Colonic mucosa (tissue), 4 donors: ENCODE measurements at places on chromosomes 13 and 19. TPM values are rescaled to one million over a fixed set of nuclear protein-coding genes. Genes with fewer than 3 reads are reported as not detected.
A peak's percentile ranks its signal among the peaks of the same experiment; 100 is the strongest.

The MLLT1 gene
- total RNA-seq: 26.4 TPM

The PRKCSH gene
- 308 TPM for total RNA-seq

The FFAR1 gene
- total RNA-seq: not detected

The CYP2A7 gene
- not detected for total RNA-seq

The ASF1B gene
- total RNA-seq: 12.9 TPM

GRCh38 chr13:29039212-29039611, 219.1 kb downstream of the MTUS2 start:
- DNase-seq: no peak
- H3K4me3 ChIP-seq: no peak overlapping the region
- H3K27me3 ChIP-seq: no peaks in the 10 kb centered on the region

DNA sequence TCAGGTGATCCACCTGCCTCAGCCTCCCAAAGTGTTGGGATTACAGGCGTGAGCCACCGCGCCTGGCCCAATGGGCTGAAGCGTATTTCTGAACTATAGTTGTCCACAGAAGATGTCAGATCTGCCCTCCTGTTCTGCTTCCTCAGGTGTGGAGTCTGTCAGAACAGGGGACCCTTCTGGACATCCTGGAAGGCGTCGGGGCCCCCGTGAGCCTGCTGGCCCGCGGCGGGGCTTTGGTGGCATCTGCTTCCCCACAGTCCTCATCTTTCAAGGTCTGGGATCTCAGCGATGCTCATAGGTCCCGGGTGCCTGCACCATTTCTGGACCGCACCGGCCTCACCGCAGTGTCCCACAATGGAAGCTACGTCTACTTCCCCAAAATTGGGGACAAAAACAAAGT, 29.5 kb upstream of the SIN3B start:
- no peak for DNase-seq
- H3K36me3 ChIP-seq: no peaks in the 10 kb centered on the region
- H3K4me3 ChIP-seq: no peak overlapping the region
- H3K4me1 ChIP-seq: no peaks in the 10 kb centered on the region

GRCh38 chr19:33063356-33063752, 1.3 kb downstream of the RHPN2 start:
- DNase-seq: peak; percentile 86
- peak overlapping the region; percentile 76 for H3K4me3 ChIP-seq
- H3K27ac ChIP-seq: peak overlapping the region; percentile 75
- no peaks in the 10 kb centered on the region for H3K27me3 ChIP-seq
- H3K4me1 ChIP-seq: peaks cover 6% of the 10 kb centered on the region

GRCh38 chr13:66001140-66001539, 1229.0 kb downstream of the PCDH9 start:
- no peak overlapping the region for H3K27ac ChIP-seq
- no peak overlapping the region for H3K4me3 ChIP-seq
- no peaks in the 10 kb centered on the region for H3K4me1 ChIP-seq
- H3K27me3 ChIP-seq: no peaks in the 10 kb centered on the region
- H3K36me3 ChIP-seq: no peaks in the 10 kb centered on the region

DNA sequence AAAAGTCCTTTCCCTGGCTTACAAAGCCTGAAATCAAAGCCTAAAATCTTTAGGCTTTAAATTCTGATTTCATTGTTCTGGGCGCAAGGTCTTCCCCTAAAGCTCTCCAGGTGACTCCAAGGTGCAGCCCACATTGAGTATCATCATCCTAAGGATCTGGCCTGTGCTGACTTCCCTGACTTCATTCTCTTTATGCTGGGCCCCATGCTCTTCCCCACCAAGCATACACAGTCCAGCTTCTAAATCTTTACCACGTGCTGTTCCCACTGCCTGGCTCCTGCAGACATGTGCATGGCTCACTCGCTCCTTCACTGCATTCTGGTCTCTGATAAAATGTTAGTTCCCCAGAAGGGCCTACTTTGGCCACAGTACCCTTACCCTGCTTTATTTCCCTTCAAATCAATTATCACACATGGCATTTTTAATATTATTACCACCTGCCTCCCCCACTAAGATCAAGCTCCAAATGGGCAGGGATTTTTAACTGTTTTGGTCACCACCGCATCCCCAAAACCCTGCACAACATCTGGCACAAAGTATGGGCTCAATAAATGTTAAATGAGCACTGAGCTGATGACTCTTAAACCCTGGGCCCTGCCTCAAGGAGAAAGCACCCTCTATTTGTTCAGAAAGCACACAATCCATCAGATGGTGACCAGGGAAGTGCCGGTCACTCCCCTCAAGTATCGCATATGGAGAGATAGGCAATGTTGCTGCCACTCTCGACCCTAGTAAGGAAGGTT, 3.3 kb downstream of the FBL start:
- H3K27me3 ChIP-seq: no peaks in the 10 kb centered on the region
- no peak overlapping the region for H3K4me3 ChIP-seq
- H3K36me3 ChIP-seq: no peaks in the 10 kb centered on the region
- no peak overlapping the region for H3K27ac ChIP-seq
- H3K4me1 ChIP-seq: peaks cover 13% of the 10 kb centered on the region

GRCh38 chr13:39768962-39769361, 113.5 kb downstream of the COG6 start:
- no peaks in the 10 kb centered on the region for H3K4me1 ChIP-seq
- H3K4me3 ChIP-seq: no peak overlapping the region
- no peaks in the 10 kb centered on the region for H3K27me3 ChIP-seq
- H3K36me3 ChIP-seq: no peaks in the 10 kb centered on the region

DNA sequence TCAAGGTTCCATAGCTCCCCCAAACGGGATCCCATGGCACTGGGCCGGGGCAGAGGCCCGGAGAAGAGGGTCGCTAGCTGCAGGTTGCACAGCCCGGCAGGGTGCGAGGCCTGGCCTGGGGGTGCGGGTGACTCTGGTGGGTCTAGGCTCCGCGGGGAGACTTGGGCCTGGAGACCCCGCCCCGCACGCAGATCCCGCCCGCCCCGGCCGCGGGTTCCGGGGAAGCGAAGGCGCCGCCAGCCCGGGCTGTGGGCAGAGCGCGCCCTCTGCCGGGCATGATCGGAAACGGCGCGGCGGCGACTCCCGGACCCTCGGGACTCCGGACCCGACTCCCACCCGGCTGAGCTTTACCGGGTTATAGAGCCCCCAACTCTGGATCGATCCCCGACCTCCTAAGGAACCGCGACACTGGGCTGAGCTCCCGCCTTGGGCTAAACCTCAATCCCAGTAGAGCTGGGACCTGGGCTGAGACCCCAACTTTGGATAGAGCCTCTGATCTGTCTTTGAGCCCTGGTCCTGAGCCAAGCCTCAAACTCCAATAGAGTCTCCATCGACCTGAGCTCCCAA, 3.1 kb upstream of the TNFAIP8L1 start:
- H3K27me3 ChIP-seq: no peaks in the 10 kb centered on the region
- H3K27ac ChIP-seq: no peak overlapping the region
- peak; percentile 65 for DNase-seq
- no peaks in the 10 kb centered on the region for H3K36me3 ChIP-seq

DNA sequence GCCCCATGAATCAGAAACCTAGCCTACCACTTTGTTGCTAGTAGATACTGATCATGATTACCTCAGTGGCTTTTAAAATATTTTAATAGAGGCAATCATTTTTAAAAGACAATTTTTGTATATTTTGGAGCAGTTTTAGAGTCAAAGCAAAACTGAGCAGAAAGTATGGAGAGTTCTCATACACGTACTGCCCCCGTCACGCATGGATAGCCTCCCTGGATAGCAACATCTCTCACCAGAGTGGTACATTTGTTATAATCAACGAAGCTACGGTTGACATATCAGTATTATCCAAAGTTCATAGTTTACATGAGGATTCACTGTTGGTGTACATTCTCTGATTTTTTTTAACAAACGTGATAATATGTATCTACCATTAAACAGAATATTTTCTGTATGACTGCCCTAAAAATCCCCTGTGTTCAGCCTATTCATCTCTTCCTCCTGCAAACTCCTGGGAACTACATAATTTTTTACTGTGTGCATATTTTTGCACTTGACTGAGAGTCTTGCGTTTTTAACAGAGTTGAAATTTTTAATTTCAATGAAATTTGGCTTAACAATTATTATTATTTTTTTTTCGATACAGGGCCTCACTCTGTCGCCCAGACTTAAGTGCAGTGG, 1436.8 kb upstream of the PCDH9 start:
- H3K27me3 ChIP-seq: no peaks in the 10 kb centered on the region
- H3K27ac ChIP-seq: no peak overlapping the region
- DNase-seq: no peak
- no peak overlapping the region for H3K4me3 ChIP-seq

- H3K4me3 ChIP-seq: no peak overlapping the region
- no peak for DNase-seq
- no peak overlapping the region for H3K27ac ChIP-seq
- no peaks in the 10 kb centered on the region for H3K27me3 ChIP-seq
- no peaks in the 10 kb centered on the region for H3K4me1 ChIP-seq
These were observed 22.1 kb downstream of the TMTC4 start for GRCh38 chr13:100652510-100652909.

GRCh38 chr13:99465454-99465853, 35.8 kb upstream of the TM9SF2 start:
- no peak overlapping the region for H3K4me3 ChIP-seq
- H3K36me3 ChIP-seq: no peaks in the 10 kb centered on the region
- no peak overlapping the region for H3K27ac ChIP-seq
- no peak for DNase-seq
- H3K27me3 ChIP-seq: no peaks in the 10 kb centered on the region

- no peak for DNase-seq
- H3K4me3 ChIP-seq: no peak overlapping the region
- H3K4me1 ChIP-seq: no peaks in the 10 kb centered on the region
- no peaks in the 10 kb centered on the region for H3K27me3 ChIP-seq
- H3K27ac ChIP-seq: no peak overlapping the region
- no peaks in the 10 kb centered on the region for H3K36me3 ChIP-seq
These were observed 95.3 kb upstream of the TNFSF11 start for GRCh38 chr13:42478531-42479156.

DNA sequence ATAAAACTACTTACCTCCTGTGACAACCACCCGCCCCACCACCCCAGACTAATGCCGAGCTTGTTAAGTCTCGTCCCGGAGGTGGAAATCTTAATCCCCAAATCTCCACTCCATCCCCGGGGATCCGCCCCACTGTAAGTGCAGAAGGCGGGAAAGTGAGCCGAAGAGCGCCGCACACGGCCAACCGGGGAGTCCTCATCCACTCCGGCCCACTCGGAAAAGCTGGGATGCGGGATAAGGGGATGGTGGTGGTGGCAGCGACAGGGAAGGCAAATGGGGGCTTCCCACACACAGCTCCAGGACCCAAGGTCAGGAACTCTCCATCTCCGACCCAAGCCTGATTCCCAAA, 621 bp downstream of the FBL start:
- H3K36me3 ChIP-seq: no peaks in the 10 kb centered on the region
- no peaks in the 10 kb centered on the region for H3K27me3 ChIP-seq
- no peak for DNase-seq
- peaks cover 13% of the 10 kb centered on the region for H3K4me1 ChIP-seq

GRCh38 chr19:27694361-27695055, 1518.4 kb downstream of the UQCRFS1 start:
- no peaks in the 10 kb centered on the region for H3K4me1 ChIP-seq
- H3K27me3 ChIP-seq: no peaks in the 10 kb centered on the region
- H3K4me3 ChIP-seq: no peak overlapping the region
- no peaks in the 10 kb centered on the region for H3K36me3 ChIP-seq
- no peak for DNase-seq
- H3K27ac ChIP-seq: no peak overlapping the region

- H3K27me3 ChIP-seq: no peaks in the 10 kb centered on the region
- no peaks in the 10 kb centered on the region for H3K4me1 ChIP-seq
- H3K36me3 ChIP-seq: no peaks in the 10 kb centered on the region
- DNase-seq: no peak
These were observed 79.9 kb downstream of the RNASEH2B start for GRCh38 chr13:50989476-50989875.

GRCh38 chr13:107563099-107563925, 652.0 kb downstream of the LIG4 start:
- H3K4me3 ChIP-seq: no peak overlapping the region
- no peak overlapping the region for H3K27ac ChIP-seq
- H3K4me1 ChIP-seq: no peaks in the 10 kb centered on the region
- DNase-seq: no peak

GRCh38 chr13:76163761-76164160, 527.6 kb downstream of the LMO7 start:
- DNase-seq: no peak
- H3K4me1 ChIP-seq: no peaks in the 10 kb centered on the region
- H3K4me3 ChIP-seq: no peak overlapping the region
- H3K27me3 ChIP-seq: no peaks in the 10 kb centered on the region
- H3K36me3 ChIP-seq: no peaks in the 10 kb centered on the region
- no peak overlapping the region for H3K27ac ChIP-seq

- no peak overlapping the region for H3K4me3 ChIP-seq
- no peaks in the 10 kb centered on the region for H3K36me3 ChIP-seq
- no peak for DNase-seq
- no peaks in the 10 kb centered on the region for H3K4me1 ChIP-seq
- no peak overlapping the region for H3K27ac ChIP-seq
- no peaks in the 10 kb centered on the region for H3K27me3 ChIP-seq
These were observed 393.7 kb downstream of the GPC6 start for GRCh38 chr13:93620181-93620765.

DNA sequence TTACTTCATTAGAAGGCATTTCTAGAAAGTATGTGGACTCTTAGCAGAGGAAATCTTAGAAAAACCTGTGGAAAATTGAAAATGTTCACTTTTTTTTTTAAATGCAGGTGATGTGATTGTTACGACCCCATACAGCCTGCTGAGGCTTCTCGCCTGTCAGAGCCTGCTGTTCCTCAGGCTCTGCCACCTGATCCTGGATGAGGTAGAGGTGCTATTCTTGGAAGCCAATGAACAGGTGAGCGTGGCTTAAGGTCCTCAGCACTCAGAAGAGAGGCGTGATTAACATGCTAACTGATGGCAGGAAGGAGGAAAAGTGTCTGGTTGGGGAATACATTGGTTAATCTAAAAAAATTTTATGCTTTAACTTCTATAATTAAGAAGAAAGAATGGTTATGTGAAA, 71.4 kb downstream of the SLC7A9 start:
- no peak overlapping the region for H3K27ac ChIP-seq
- DNase-seq: no peak
- no peaks in the 10 kb centered on the region for H3K36me3 ChIP-seq
- H3K4me3 ChIP-seq: no peak overlapping the region
- no peaks in the 10 kb centered on the region for H3K4me1 ChIP-seq

GRCh38 chr19:13830741-13831536, 35.7 kb downstream of the ZSWIM4 start:
- H3K27me3 ChIP-seq: no peaks in the 10 kb centered on the region
- no peaks in the 10 kb centered on the region for H3K4me1 ChIP-seq
- no peak overlapping the region for H3K4me3 ChIP-seq
- H3K27ac ChIP-seq: no peak overlapping the region
- peaks cover 2% of the 10 kb centered on the region for H3K36me3 ChIP-seq
